ENCODE measurements at places on chromosomes 12 and 14.

DNA sequence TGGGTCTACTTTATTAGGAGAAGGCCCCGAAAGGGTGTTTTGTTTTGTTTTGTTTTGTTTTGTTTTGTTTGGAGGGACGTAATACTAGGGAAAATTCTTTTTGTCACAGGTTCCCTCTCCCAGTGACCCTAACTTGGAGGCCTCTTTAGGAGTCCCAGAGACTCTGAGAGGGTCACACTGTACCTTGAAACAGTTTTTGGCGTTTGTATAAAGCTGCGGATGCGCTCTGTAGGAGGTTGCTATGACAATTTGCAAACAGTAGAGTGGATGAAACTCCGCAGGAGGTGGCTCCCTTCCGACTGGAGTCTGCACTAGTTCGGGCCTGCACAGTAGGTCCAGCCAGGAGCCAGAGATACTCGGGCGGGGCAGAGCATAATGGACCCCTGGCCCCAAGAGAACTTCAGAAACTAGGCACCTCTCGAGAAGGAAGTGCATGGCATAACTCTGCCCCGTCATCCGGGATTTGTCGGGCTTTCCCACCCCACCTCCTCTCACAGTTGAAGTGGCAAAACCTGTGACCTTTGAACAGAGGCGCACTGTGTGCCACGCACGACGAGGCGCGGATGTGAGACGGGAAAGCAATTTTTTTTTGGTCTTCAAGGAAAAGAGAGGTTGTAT, 1.3 kb upstream of the DYRK2 start:
- DNase-seq = no peak

DNA sequence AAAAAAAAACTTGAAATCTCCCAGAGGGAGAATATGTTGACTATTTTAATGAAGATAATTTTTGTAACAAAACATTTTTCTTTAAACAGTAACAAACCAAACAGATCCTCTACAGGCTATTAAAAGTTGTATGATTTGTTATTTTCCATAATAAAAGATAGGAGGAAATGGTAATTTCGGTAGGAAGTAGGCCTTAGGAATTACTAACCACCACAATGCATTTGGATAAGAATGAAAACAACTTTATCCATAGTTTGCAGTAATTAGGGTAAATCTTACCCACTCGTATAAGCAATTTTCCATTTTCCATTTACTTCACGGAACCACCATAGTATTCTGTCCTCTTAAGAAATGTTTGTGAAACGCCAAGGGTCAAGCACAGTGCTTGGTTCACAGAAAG, 6.0 kb downstream of the USP44 start:
- DNase-seq = no peak

DNA sequence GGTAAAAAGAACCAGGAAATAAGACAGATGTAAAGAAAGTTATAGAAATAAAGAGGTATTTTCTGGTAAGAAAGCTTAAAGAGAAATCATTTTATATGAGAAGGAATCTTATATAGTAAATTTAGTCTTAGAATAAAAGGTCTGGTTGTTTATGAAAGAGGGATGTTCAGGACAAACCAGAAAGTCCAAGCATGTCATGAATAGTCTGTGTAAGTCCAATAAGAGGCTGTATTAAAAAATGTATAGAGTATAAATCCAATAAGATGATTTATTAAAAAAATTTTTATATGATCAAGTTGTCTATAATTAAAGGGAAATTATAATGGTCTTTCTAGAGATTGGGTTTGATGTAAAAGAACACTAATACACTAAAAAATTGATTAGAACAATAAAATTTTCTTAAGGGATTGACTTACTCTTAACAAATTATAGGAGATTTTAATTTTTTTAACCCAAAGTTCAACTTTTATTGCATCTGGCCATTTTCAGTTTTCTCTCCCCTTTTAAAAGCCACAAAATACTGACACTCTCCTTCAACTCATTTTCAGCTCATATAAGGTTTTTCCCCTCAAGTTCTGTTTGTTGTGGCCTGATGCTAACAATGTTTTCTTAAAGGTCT, 35.1 kb downstream of the ST8SIA1 start:
- DNase-seq = no peak

DNA sequence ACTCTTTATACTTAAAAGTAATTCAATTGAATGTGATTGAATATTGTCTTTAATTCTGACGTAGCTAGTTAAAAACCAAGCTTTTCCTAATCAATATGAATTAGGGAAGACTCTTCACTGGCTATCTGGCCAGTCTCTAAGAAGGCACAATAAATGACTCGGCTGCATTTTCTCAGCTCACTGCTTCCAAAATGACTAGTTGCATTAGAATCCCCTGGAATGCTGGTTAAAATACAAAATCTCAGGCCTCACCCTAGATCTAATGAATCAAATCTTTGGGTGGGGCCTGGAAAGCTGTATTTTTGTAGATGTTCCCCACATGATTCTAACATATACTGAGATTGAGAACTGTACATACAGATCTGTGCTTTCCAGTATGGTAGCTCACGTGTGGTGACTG, 242.1 kb downstream of the CHST11 start:
- DNase-seq = no peak

DNA sequence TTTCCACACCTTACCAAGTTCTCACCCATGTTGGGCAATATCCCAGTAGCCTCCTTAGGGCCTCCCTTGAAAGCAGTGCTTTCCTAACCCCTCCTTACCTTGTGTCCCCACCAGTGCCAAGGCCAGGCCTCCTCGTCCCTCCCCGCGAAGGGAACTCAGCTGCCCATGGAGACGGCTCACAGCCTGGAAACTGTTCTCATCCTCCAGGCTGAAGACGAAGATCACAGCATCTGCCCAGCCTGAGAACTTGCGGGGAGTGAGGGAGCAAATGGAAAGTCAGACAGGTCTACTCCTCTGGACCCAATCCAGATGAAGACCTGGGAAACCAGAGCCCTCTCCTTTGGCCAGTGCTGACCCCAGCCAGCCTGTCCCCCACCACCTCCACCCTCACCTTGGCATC, 4.6 kb downstream of the AGAP2 start:
- DNase-seq = no peak

DNA sequence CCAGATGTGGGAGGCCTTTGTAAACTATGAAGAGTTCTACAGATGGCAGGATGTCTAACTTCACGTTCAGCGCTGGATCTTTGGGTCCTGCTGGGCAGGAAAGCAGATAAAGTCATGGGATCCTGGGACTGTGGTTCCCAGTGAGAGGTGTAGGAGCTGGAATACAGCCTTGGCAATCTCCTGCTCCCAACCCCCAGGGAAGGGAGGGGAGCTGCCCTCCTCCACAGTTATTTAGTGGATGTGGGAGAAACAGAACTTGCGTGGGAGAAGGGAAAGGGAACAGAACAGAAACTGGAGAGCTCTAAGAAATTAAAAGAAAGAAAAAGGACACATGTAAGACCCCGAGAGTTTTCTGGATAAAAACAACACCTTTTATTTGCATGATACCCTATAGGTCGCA, 37.0 kb downstream of the NUAK1 start:
- no peak for DNase-seq

DNA sequence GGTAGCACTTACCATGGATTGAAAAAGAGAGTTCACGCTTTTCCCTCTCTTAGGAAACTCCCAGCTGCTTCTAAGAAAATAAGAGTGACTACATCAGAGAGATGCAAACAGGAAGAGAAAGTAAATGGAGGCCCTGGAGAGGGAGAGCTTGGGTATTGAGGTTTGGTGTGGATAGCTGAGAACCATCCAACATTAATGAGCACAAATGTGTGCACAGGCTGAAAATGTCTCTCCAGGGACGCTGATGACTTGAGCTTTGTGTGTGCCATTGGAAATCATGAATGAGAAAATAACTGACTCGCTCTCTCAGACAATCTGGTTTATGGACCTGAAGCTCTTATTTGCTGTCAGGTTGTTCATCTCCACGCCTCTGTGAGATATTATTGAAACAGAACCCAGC, 318.8 kb downstream of the NRXN3 start:
- no peak for DNase-seq

GRCh38 chr14:72164420-72165228, 232.4 kb downstream of the RGS6 start:
- no peak for DNase-seq

DNA sequence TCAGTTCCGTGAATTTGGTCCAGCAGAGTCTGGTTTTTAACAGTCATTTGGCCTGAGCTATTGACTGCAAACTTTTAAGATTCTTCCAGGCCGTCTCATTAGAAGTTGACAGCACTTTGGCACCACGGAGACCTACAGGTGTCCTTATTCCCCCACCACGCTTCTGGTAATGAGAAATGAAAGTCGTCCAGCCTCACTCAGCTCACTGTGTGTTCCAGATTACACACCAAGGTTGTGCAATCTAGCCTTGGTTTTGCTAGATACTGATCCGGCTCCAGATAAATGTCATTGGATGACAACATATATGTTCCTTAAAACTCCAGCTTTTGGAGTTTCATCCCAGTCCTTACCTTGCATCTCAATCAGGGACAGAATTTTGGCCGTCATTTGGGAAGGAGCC, 210.4 kb downstream of the CHST11 start:
- DNase-seq = no peak

DNA sequence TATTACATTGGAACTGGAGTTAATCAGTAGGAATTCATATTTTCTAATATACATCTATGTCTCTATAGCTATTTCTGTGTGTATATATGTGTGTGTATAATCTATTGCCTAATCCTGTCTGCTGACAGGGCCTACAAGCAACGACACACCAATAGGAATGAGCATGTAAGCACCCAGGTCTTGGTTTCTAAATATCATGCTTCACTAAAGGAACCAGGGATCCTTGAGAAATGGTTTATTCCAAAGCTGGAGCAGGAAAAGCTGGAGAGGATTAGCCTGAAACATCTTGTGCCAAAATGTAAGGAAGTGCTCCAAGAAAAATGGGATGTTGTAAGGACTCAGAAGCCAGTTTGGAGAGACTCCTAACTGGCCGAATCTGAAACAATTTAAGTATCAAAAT, 29.3 kb upstream of the LGALS3 start:
- no peak for DNase-seq

DNA sequence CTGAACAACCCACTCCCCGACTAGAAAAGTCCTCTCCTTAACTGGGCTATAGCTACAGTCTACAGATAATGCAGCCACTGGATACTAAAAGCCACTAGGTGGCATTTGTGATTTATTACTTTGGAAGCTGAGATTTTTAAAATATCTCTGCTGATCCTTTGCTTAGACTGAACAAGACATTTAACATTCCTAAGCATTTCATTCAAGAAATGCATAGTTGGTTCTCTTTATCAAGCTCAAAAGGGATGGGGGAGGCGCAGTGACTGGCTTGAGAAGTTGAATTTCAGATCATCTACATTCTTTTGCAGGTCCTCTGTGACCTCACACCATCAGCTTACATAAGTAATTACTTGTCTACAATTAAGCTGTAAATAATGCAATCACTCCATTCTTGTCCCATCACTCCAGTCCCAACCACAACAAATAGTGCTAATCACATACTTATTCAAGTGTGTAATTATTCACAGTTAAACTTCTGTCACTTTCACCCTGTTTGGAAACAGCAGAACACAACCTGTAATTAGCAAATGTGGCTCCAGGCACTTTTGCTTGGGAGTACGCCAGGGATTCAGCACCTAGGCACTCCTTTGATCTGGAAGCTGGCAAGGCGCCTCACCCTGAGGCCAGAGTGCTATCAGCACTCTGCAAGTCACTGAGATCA, 203.6 kb downstream of the NOVA1 start:
- no peak for DNase-seq

- no peak for DNase-seq
Observed at GRCh38 chr14:100620255-100621100, 33.3 kb upstream of the BEGAIN start.

DNA sequence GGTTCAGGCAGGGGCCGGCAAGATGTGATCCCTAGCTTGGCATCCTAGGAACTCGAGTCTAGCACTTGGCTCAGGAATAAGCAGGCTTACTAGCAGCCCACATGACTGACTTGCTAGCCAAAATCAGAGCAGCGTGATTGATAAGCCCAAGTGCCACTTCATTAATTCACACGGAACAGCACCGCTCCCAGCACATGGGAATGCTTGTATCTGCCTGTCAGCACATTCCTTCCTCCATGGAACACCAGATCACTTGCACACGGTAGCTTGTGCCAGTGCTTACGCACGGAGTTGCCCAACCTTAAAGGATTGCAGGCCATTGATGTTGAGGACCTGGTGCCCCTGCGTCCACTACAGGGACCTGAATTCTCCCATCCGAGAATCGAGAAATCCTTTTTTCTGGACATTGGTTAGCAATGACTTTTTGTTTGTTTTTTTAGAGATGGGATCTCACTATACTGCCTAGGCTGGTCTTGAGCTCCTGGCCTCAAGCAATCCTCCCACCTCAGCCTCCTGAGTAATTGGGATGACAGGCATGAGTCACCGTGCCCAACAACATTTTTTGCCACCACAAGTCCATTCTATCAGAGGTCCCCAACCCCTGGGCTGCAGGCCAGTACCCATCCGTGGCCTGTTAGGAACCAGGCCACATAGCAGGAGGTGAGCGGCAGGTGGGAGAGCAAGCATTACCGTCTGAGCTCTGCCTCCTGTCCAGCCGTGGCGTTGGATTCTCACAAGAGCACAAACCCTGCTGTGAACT, 30.6 kb upstream of the TSPAN9 start:
- DNase-seq = no peak

DNA sequence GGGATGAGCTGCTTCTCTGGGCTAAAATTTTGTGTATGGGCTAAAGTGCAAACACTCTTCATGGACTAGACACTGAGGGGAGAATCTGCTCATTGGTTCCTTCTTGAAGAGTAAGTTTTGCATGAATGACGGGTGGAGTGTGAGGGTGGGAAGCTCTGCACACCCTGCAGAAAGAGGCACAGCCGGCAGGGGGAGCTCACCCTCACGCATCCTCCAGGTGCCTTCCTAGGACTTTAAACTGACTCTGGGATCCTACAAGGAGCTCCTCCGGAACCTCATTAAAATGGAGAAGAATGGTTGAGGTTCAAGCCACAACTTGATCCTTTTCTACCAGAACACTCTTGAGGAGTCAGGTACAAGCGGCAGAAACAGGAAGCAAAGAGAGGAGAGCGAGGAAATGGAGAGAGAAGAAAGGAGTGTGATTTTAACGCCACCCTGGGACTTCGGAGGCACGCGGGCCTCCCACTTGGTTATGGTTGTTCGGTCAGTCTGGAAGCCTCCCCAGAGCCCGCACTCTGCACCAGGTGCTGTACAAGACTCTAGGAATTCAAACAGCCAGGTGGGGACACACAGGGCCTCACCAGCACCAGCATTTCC, 87.5 kb downstream of the SETD3 start:
- DNase-seq = peak; percentile 8

GRCh38 chr12:47903151-47903611, 1.6 kb downstream of the VDR start:
- DNase-seq = no peak

DNA sequence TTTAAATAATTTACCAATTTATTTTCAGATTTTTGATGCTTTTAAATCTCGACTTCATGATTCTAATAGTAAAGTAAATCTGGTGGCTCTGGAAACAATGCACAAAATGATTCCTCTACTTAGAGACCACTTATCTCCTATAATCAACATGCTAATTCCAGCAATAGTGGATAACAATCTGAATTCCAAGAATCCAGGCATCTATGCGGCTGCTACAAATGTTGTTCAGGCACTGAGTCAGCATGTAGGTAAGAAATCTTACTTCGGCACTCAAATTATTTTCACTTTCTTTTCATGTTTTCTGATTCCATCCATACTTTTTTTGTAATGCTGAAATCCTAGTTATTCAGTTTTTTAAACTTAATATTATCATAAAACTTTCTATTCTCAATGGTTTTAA, 15.5 kb upstream of the PRPF39 start:
- no peak for DNase-seq

- no peak for DNase-seq
Observed at GRCh38 chr14:64992328-64992885, 5.7 kb downstream of the FNTB start.

Measured in activated naive CD4-positive, alpha-beta T cell (primary cell).